Mammary epithelial cell (primary cell): ENCODE measurements at places on chromosomes 2 and 18. TPM values are rescaled to one million over a fixed set of nuclear protein-coding genes. Genes with fewer than 3 reads are reported as not detected.
A peak's percentile ranks its signal among the peaks of the same experiment; 100 is the strongest.

GRCh38 chr18:12843420-12844350, 40.4 kb downstream of the PTPN2 start:
- no peak for DNase-seq

The NT5C1B gene
- polyA plus RNA-seq, result not detected

DNA sequence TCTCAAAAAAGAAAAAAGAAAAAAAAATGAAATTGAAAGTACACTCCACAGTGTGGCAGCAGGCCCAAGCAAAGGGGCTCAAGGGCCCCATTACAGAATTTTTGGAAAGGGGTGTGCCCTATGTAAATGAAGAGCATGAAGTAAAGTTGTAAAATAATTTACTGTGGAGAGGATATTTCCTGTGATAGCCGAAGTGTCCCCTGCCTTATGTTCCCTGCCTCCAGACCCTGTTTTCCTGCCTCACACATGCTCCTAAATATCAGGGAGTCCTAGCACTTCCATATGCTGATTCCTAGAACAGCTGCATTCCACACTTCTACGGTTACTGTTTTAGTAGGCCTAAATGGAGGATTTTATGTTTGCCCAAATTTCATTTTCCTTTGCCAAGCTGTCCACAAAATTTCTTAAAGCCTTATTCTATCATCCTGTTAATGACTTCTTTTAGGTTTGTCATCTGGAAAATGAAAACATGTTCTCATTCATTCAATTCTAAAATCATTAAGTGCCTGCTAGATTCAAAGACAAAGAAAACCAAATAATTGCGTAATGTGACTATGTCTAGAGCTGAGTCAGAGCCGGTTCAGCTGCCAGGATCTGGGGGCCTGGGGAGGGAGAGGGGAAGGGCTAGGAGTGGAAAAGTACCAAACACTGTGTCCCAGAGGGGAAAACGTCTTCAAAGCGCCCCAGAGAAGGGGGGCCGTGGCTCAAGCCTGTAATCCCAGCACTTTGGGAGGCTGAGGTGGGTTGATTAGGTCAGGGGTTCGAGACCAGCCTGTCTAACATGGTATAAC, 25.9 kb upstream of the IMPA2 start:
- peak; percentile 71 for DNase-seq

The NDC80 gene
- polyA plus RNA-seq, result 16.9 TPM

DNA sequence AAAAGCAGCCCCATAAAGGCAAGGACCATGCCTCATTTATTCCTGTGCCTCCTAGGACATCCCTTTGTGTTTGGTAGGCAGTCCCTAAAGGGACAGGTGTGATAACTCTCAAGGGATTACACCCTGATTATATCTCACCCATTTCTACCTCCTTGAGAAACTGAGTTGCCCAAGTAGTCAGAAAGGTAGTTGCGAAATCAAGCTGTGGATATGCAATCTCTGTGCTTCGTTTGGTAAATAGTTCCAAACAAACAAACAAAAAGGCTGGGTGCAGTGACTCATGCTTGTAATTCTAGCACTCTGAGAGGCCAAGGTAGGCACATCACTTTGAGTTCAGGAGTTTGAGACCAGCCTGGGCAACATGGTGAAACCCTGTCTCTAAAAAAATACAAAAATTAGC, 100.2 kb upstream of the ARL5A start:
- DNase-seq, result peak; percentile 22

The EHD3 gene
- 12.3 TPM for polyA plus RNA-seq

The TSHZ1 gene
- polyA plus RNA-seq, result 2.0 TPM

- no peak for DNase-seq
Observed at GRCh38 chr2:113979191-113980128, 89.6 kb downstream of the ACTR3 start.

GRCh38 chr2:83017366-83018090, 1441.6 kb downstream of the SUCLG1 start:
- DNase-seq, result peak; percentile 80
